ENCODE measurements at places on chromosomes 2 and 18.

DNA sequence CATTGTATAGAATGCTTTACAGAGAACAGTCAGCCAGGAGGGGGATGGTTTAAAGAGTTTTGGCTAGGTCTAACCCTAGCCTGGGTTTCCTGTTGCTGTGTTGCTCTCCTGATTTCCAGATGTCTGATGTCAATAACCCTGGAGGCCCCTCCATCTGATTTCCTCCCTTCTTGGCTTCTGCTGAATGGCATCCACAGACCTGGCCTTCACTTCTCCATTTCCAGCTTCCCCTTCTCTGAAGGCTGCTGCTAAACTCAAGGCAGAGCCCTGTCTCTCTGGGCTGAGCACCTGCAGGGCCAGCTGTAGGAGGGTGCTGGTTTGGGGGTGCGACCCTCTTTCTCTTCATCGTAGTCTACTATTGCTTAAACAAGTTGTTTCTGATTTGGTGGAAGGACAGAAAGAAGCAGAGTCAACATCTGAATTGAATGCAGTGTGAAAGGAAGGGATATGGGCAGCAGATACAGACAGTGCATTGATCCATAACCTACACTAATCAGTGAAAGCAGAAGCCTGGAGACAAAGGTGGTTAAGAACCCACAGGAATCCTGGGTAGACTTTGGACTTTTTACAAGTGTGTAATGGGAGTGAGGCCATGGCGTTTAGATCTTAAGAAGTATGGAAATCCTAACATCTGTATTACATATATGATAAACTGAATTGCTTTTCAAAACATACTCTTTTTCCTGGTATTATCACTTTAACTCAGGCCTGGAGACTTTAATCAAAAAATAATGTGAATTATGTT lies 153.6 kb downstream of the HRH4 start:
- DNase-seq: no peak

DNA sequence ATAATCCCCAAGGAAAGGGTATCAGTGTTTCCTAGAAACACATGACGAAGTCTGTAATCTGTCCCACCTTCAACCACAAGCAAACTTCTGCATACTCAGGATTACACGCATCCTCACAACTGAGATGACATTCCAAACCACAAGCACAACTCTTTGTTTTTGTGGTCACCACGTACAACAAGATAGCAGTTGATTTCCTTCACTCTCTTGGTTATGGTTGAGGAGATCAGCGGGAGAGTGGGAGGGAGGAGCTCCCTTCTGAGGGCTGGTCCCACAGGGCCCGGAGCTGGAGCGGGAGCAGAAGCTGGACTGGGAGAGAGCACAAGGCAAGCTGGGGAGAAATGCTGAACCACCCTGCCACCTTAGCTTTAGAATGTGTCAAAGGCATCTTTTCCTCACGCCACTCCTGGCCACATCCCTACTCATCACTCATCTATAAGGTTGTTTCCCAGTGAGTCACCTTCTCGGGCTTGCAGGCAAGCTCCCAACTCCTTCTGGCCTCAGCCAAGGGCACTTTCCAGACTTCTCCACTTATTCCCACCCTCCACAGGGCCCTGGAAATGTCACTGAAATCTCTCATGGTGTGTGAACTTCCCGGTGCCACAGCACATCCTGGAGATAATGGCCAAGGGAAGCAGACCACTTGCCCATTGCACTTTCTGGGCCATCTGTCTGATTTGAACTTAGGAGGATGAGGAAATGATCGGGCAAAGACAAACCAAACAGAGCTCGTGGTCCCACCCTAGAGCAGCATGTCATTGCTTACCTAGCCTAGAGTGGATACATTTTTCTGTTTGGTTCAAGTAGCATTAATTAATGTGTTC lies 98.9 kb upstream of the LGALSL start:
- DNase-seq: peak; percentile 33

GRCh38 chr2:219687272-219687671 lies 59.8 kb downstream of the SLC4A3 start:
- DNase-seq: no peak

DNA sequence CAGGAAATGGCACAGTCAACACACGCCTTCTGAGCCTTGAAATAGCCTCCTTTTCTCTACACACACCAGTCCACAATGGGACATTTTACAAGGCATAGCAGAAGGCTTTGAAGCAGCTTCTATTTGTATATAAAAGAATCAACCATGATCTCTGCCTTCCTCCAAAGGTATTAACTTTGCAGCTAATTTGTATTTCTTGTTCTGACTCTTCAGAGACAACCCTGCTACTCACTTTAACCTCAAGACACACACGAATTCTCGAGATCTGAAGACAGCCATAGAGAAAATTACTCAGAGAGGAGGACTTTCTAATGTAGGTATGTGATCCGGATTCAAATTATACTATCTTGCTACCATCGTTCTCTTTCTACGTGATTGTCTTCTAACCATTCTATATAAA lies 104.6 kb downstream of the VIT start:
- DNase-seq: no peak

- DNase-seq: no peak
Measured at GRCh38 chr18:686339-687111, 25.9 kb downstream of the ENOSF1 start.

DNA sequence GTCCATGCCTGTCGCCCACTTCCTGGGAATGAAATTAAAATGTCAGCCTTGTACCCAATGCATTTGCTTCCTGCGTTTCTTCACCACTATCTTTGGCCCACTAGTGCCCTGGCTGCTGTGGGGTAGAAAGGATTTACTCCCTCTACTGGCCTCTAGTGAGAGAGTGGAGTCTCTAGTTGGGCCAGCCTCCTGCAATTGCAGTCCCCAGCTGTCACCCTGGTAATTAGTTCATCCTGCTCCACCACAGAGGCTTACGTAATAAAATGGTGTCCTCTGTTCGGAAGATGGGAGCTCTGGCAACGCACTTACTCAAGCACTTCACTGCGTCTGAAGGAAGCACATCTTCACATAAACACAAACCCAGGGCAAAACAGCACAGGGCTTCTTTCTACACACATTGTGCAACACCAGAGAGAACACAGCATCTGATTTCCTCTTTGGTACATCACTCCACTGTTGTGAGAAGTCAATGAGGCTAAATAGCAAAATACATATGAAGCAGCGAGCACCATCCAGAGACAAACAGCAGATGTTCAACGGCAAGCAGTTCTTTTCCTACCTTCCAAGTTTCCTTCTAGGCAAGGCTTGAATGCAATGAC lies 274.6 kb downstream of the LRATD1 start:
- DNase-seq: peak; percentile 9

GRCh38 chr18:77622009-77622692 lies 372.5 kb downstream of the GALR1 start:
- DNase-seq: no peak

DNA sequence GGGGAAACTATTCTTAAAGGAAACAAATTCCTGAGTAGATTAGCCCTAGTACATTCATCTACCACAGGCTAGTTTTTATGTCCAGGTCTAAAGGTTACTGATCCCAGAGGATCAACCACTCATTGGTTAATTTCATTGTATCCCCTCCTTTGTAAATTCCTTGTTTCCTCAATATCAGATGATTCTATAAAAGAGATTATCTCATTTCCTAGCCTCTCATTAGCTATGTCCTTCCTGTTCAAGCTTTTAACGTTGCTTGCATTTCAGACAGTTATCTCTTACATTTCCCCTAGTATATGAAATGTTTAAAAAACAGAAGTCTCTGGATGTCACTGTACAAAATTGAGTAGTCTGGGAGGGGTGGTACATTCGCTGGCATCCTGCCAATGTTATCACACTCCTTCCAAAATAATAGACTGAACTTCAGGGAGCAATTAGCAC lies 24.2 kb upstream of the ARMC9 start:
- DNase-seq: no peak

DNA sequence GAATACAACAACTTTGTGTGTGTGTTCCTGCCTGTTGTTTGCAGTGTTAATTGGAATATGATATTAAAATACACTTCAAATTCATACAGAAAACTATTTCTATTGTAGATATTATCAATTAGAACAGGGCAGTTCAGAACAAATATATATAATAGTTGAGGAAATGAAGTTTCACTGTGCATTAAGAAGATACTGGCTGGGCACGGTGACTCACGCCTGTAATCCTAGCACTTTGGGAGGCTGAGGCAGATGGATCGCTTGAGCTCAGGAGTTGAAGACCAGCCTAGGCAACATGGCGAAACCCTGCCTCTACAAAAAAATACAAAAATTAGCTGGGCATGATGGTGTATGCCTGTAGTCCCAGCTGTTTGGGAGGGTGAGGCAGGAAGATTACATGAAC lies 79.3 kb downstream of the ASAP2 start:
- DNase-seq: no peak

DNA sequence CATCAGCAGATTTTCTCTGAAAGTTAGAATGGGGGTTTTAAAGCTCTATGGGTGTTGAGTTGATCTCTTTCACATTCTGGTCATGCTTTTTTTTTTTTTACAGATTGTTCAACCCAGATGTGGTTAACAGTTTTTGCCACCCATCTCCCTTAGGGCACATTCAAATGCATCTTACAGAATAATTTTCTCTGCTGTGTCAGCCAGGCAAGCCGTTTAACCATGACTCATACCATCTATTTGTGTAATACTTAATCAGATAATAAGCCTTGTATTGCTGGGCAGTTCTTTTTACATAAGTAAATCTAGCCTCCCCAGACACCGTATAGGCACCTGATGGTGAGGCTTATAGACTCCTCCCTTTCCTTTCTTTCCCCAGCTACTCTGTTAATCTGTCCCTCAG lies 62.0 kb downstream of the TGIF1 start:
- DNase-seq: peak; percentile 4

DNA sequence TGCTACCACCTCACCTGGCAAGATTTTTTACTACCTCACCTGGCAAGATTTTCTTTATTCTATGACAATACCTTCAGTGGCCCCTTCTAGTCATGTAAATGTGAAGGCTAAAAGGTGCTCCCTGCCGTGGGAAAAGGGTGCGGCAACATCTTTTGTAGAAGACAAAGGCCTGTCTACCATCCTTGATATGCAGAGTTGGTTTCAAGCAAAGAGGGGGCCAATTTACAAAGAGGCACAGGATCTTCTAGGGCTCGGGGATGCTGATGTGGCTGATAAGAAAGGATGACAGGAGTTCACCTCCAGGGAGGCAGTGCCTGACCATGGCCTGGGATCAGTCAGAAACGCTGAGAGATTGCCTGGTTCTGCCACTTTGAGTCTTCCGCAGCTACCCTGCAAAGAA lies 165.4 kb upstream of the SLC1A4 start:
- no peak for DNase-seq

DNA sequence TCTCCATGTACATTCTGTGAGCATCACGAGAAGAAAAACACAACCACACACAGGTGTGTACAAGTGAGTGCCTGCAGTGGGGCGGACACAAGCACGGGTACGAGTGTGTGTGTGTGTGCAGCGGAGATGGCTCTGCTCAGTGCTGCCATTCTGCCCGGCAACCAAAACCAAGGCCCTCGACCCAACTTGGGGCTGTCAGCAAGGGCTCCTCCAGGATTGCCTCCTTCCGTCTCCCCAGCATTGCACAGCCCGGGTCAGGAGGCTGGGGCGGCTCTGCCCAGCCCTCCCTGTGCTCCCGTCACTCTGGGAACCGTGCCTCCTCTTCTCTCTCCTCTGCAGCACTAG lies 66.5 kb downstream of the PXDN start:
- DNase-seq: no peak

DNA sequence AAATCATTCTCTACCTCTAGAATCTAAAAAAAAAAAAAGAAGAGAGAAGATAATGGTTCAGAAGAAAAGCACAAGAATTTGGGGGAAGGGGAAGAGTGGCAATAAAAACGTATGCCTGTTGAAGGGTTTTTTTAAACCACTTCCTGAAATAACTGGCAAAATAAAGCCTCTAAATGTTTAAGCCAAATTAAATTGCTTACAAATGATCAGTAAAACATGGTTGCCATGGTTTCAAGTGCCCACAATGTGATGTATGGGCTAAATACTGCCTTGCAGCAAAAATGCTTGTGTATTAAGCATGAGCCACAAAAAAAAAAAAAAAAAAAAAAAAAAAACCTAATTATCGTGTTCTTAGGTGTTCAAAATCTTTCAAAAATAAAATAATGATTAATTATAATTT lies 60.8 kb downstream of the RBM43 start:
- no peak for DNase-seq

- no peak for DNase-seq
Measured at GRCh38 chr2:234796045-234796591, 155.7 kb upstream of the SH3BP4 start.

GRCh38 chr2:42909966-42910365 lies 117.6 kb upstream of the HAAO start:
- DNase-seq: no peak

DNA sequence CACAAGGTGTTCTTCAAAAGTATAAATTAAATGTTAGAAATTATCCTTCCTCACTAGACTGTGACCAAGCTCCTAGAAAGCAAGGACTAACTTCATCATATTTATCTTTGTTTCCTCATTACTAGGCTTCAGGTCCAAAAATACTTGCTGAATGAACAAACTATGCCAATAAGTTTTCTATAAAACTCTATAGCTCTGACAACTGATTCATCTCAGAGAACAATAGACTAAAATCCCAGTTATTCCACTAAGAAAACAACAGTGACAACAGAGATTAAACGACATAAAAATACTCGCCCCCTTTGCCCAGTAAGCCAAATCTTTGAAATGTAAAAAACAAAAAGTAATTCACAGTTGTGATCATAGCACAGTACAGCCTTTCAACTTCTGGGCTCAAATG lies 13.6 kb downstream of the TLK1 start:
- DNase-seq: no peak

DNA sequence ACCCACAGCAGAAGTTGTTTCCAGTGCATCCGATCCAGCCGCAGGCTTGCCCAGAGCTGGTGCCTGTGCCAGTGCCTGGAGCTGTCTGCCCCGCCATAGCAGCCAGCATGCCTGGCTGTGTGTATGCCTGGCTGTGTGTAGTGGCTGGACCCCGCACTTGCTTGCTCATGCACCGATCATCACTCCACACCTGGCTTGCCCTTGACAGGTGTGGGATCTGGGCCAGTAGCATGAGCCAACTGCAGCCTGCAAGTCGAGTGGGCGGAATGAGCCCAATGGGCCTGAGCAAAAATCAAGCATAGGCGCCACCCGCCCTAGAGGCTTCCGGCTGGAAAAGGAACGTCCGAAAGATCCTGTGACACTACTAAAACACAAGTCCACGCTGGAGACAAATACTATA lies 74.5 kb downstream of the EPB41L3 start:
- DNase-seq: no peak

DNA sequence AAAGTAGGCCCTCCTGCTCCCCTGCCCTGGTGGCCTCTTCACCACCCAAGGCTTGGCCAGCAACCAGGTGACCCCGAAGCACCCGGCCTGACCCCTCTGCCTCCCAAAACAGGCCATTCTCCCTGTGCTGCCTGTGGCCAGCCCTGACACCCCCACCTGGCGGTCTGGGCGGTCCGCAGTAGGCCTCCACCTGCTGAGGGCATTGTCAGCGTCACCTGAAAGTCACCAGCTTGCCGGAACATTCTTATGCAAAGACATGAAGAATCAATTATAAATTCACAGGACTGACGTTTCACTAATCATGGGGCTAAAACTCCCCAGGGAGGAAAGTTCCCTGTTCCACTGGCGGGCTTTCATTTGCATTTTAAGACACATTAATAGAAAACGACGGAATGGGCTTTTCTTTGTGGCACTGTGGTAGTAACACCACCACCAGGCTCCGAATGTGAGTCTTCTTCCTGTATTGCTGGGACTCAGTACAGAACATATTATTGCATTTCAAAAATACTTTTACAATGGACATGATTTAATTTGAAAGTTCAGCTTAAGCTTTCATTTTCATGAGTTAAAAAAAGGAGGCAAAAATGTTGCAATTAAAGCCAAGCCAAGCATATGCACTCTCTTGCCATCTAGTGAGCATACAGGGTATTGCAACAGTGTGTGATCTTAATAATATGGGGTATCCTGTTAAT lies 57.4 kb downstream of the ADI1 start:
- DNase-seq: peak; percentile 35

Data from SW 1271 (cell line).